Activated naive CD8-positive, alpha-beta T cell treated with anti-CD3 and anti-CD28 coated beads, Interleukin-2, amount 10 ng/mL, durations not matched to agents 7 days and 5 days (primary cell): ENCODE measurements at places on chromosomes 3 and 15. TPM values are rescaled to one million over a fixed set of nuclear protein-coding genes. Genes with fewer than 3 reads are reported as not detected.
A peak's percentile ranks its signal among the peaks of the same experiment; 100 is the strongest.

GRCh38 chr3:50563867-50564266 lies 3.7 kb downstream of the C3orf18 start:
- DNase-seq = no peak

DNA sequence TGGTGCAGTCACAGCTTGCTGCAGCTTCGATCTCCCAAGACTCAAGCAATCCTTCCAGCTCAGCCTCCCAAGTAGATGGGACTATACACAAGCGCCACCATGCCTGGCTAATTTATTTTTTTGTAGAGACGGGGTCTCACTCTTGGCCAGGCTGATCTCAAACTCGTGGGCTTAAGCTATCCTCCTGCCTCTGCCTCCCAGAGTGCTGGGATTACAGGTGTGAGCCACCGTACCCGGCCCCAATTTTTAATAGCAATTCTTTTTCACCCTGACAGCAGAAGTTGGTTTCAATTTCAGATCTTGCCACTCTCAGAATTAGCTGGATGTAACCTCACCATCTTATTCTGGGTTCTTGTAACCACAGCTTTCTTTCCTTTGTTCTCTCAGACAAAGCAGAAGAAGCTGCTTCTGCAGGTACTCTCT lies 64.8 kb downstream of the TRIM71 start:
- peak; percentile 35 for DNase-seq

GRCh38 chr3:133695560-133696171 lies 33.9 kb upstream of the TOPBP1 start:
- no peak for DNase-seq

DNA sequence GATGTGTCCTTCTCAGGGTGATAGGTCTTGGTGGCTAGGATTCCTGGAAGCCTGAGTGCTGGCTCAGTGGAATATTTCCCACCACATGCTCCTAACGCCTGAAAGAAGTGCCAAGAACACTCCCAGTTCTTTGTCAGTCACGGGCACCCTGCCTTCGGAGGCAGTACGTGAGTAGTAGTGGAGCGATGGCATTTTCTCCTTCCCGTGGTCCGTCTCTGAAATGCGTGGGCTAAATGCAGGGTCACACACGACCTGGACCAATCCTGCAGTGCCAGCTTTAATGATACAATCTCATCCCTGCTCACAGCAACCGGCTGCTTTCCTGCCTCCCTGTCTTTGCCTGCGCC lies 14.5 kb downstream of the H1-8 start:
- DNase-seq = no peak

DNA sequence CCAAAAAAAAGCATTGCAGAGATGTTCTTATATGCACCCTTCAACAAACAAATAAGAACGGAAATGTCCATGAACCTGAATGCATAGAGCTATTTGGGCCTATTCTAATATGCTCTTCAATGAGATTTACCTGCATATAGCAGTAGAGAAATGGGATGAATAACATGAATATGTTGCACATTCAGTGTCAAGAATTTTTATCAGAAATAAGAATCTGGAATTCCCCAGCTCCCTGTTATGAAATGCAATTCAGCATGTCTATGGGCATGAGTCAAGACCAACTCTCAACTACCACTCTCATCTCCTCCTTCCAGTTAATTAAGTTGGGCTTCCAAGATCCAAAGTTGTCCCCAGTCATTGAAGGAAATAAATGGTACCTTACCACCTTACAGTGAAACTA lies 133.7 kb upstream of the ALCAM start:
- DNase-seq = no peak

- no peak for DNase-seq
Observed at GRCh38 chr3:72446218-72447058, 401.8 kb downstream of the SHQ1 start.

DNA sequence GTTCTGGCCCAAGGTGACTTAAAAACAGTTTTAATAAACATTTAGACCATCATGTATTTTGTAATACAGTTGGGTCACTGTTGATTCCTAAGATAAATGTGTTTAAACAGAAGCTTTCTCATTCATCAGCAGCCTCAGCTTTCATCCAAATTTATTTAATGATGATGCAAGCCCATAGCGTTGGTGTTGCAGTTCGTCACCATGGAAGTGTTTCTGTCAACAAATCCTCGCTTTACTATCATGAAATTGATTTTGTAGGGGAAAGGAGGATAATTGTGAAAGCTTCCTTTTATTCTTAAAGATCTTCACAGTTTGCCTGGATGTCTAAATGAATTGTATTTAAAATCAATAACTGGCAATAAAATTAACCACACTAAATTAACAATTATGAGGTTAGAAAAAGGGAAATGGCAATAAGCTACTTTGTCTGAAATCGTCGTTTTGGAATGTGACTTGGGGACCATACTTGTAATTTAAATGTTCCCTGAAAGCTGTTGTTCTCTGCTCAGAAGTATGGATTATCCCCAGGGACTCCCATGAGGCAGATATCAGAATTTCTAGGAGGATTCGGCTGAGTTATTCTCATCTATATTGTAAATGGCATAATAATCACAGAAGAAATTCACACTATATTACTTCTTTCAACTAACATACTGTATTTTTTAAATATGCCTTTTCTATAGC lies 29.0 kb downstream of the CMSS1 start:
- no peak for DNase-seq

GRCh38 chr15:39140060-39140604 lies 440.7 kb upstream of the THBS1 start:
- no peak for DNase-seq

DNA sequence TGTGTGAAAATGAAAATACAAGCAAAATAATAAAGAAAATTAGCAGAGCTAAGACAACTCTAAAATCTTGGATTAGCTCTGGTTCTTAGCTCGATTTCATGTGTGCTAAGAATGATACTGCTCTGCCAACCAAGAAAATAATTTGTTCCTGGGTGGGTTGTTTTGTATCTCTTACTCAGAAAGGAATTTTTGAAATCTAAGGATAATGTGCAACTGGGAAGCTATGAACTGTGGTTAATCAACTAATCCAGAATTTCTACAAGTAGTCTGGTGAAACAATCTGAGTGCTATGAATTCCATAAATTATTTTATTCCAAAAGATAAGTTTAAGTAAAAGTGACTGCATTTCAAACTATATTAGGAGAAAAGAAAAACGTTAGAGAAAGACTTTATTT lies 92.0 kb downstream of the TFDP2 start:
- no peak for DNase-seq

The AADACL2 gene
- not detected for total RNA-seq

The EFCAB12 gene
- total RNA-seq = 1.2 TPM

The SLC9C1 gene
- total RNA-seq = not detected

The ZNF280D gene
- 35.0 TPM for total RNA-seq
